ENCODE measurements at places on chromosomes 3 and 15.

DNA sequence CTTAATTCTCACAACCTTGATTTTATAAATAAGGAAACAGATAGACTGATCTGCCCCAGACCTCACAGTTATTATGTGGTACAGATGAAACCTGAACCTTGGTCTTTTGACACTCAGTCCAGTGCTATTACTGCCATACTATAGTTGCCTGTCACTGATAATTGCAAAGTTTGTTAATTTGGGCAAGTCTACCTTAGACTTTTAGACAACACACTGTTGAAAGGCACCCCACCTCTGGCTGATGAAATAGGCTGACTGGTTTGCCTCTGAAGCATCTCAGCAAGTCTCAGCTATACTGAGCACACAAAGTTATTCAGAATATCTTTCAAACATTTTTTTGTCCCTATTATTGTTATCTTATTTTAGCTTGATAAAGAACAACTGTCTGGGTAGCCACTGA, 53.1 kb upstream of the MAP4 start:
- DNase-seq, result no peak

DNA sequence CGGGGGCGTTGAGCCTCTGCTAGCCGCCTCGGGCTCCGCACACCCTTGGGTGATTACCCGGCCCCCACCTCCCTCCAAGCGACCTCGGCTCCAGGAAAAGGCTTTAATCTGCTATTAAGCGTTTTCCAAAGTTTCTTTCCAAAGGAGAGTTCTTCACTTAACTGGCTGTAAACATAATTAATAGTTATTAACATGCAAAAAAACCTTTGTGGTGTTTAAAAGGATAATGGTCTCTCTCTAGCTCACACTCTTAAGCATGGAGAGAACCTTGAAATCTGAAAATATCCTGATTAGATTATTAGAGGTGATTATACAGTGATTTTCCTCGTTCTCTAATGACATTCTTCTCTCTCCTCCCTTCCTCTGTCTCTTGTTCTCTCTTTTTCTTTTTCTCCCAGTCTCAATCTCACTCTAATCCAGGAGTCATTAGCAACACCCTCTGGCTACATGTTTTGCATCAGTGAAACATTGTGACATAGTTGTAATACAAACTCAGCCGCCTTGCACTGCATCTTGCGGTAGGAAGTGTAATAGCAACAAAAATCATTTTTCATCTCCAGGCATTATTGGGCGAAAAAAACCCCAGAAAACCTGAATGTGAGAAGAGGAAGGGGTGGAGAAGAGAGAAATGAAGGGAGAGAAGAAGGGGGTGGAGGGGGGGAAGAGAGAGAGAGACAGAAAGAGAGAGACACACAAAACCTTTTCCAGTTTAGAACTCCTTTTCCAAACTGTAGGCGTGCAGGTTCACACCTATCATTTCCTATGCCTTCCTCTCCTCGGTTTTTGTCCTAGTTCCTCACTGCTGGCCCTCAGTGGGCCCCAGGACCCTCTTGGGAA, 24.4 kb downstream of the NR2F2 start:
- DNase-seq, result no peak

- no peak for DNase-seq
These were observed 78.2 kb downstream of the FAIM start for GRCh38 chr3:138686771-138687221.

- peak; percentile 9 for DNase-seq
These were observed 83.7 kb downstream of the PLXNA1 start for GRCh38 chr3:127066635-127067034.

- DNase-seq, result no peak
These were observed 22.9 kb downstream of the CLSTN2 start for GRCh38 chr3:139957844-139958243.

GRCh38 chr3:35987386-35987785, 348.1 kb downstream of the ARPP21 start:
- no peak for DNase-seq

DNA sequence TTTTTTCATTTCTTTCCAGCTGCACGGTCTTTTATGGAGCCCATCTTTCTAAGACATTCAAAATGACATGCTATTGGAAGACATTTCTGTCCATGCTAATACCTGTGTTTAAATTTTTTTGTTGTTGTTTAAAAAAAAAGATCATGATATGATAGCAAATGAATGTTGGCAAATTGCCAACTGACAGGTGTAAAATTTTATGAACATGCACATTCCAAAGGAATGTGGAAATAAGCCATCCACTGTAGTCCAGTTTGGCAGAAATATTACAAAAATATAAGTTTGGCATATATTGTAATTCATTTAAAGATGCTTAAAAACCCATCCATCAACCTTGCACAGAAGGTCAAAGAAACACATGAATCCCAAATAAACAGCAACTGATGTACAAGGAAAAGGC, 75.6 kb upstream of the WNT5A start:
- no peak for DNase-seq

DNA sequence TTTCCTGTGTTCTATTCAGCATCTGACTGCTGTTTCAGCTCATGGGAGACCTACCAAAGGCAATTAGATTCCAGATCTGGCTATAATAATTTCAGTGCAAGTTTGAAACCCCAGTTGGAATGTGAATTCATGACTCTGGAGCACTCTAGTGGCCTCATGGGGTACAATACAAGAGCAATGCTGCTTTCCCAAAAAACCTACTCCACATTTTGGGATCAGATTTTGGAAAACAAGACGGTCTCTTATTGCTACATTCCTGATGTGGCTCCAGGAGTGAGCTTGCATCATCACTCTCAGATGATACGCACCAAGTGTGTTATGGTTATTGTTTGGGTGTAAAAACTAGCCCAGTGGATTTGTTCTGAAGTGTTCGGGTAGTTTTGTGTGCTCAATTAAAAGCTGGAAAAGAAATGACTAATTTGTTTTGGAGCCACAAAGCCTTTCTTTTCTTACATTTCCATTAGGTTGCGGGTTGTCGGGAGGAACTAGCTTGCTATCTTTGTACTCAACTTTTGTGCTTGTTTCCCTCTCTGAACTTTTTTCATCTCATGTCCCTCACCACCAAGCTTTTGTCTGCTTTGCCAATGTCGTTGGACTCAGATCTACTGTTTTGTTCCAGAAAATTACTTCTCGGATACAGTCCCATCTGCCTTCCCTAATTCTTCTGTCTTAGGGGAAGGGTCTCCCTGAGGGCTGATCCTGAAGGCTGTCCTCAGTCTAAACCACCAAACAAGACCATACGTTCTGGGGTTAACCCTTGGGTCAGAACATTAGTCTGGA, 272.1 kb downstream of the BBX start:
- DNase-seq, result no peak

DNA sequence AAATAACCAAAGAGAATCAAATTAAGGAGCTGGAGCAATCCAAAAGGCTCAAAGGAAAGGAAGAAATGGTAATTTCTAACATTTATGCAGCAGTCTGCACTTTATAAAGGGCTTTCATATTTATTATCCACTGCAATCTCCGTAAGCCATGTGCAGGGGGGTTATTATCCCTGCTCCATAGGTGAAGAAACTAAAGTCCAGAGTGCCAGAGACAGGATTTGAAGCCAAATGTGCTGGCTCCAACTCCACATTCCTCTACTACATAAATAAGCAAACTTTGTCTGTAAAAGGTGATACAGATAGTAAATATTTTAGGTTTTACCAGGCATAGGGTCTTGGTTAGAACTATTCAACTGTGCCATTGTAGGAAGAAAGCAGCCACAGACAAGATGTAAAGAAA, 221.4 kb downstream of the MINAR1 start:
- DNase-seq, result no peak

DNA sequence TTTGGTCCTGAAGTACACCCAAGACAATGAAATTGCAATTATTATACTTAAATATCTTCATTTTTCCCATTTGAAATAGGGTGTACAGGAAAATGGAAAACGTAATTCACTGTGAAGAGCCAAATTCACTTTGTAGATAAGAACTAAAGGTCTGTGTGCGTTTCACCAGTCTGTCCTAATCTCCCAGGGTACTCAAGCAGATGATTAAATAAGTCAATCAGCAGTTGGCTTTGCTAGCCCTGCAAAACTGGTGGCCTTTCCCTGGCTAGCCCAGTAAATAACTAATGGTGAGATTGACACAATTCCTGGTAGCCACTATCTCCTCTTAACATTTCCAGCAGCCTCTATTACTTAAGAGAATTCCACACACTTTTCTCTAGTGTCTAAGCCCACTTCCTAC, 389.3 kb downstream of the TBL1XR1 start:
- DNase-seq, result no peak

DNA sequence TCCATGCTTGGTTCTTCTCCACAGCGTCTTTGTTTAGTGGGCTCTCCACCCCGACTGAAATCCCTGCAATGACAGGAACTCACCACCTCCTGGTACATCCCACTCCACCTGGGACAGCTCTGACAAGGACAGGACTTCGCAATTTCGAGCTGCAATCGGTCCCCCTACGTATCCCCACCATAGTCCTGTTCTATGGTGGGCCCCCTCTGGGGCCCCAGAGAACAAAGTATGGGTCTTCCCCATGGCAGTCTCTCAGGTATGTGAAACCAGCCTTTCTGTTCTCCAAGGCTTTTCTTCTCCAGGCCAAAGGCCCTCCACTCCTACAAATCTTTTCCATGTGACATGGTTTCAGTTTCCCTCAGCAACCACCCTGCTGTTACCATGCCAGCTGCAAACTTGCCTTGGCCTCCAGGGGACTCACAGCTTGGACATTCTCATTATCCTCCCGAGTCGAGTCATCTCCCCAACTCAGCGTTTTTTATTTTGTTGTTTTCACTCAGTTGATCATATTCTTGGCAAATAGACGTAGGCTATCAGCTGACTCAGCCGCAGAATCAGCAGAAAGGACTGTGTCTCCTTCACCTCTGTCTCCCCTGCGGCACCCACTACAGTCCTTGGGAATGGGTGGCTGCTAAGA, 233.3 kb downstream of the OPA1 start:
- DNase-seq, result no peak

DNA sequence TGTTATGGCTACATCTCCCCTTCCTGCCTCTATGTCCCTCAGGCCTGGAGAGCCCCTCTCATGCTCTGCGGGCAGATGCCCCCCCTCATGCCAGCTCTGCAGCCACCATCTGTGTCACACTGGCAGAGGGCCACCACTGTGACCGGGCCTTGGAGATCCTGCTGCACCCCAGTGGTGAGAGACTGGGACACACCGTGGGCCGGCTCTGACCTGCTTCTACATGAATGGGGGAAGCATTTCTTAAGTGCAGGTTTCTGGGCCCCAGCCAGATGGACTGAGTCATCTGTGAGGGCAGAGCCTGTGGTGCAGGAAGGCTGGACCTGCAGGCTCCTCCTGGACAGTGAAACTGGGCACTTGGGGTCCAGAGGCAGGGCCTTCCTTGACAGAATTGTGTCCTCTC, 4.8 kb downstream of the VWA5B2 start:
- DNase-seq, result no peak

DNA sequence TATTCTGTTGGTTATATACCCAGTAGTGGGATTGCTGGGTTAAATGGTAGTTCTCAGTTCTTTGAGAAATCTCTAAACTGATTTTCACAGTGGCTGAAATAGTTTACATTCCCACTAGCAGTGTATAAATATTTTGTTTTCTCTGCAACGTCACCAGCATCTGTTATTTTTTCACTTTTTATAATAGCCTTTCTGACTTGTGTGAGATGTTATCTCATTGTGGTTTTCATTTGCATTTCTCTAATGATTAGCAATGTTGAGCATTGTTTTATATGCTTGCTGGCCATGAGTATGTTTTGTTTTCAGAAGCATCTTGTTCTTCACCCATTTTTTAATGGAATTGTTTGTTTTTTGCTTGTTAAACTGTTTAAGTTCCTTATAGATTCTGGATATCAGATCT, 612.7 kb upstream of the SGO1 start:
- no peak for DNase-seq

DNA sequence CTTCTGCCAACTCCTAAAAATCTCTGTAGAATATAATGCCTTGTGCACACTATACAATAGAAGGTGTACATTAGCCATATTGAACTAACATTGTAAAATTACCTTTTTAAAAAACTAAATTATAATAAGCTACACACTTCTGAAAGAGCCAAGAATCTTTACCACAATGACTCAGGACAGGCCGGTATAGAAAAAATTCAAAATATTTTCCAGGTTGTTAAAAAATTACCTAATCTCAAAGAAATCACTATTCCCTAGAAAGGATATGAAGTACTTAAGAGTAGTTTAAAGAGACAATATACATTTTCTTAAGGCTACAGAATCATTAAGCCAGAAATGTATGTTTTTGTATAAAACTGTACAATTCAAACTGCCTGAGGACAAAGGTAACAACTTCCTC, 48.5 kb downstream of the TJP1 start:
- DNase-seq, result no peak
